ENCODE measurements at places on chromosomes 3 and 15.

- DNase-seq = no peak
Measured at GRCh38 chr3:126994661-126995245, 11.8 kb downstream of the PLXNA1 start.

- DNase-seq = no peak
Measured at GRCh38 chr3:176789281-176789705, 408.0 kb downstream of the TBL1XR1 start.

GRCh38 chr3:58567251-58567515 is 10.0 kb downstream of the FAM107A start:
- no peak for DNase-seq

DNA sequence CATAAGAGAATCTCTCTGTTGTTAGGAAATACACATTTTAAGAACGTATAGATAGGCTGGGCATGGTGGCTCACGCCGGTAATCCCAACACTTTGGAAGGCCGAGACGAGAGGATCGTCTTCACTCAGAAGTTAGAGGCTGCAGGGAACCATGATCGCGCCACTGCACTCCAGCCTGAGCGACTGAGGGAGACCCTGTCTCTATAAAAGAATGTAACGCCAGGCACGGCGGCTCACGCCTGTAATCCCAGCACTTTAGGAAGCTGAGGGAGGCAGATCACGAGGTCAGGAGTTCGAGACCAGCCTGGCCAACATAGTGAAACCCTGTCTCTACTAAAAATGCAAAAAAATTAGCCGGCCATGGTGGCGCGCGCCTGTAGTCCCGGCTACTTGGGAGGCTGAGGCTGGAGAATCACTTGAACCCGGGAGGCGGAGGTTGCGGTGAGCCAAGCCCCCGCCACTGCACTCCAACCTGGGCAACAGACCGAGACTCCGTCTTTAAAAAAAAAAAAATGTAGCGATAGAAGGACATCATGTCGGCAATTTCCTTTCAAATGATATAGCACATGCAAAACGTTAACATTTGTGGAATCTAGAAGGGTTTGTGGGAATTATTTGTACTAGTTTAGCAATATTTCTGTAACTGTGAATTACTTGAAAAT is 730 bp upstream of the RPL14 start:
- DNase-seq = no peak

GRCh38 chr3:161690299-161690620 is 193.7 kb downstream of the OTOL1 start:
- no peak for DNase-seq

DNA sequence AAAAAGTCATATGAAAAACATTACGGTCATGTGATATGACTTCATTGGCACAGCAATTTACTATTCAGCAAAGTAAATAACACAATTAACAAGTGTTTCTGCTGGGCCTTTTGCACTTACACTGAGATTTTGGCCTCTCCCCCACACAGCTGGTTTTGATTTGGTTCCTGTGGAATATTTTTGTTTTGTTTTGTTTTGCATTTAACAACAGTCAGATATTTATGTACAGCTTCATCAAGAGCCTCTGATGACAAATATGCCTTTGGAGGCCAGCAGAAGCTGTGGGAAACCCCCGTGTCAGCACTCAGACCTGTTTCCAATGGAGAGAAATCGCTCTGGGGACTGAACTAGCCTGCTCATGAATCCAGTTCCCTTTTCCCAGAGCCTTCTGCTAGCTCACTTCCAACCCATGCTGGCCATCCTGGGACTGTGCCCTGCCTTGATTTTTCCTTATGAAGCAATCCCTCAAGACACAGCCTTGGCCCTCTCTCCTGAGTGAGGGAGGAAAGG is 161.9 kb downstream of the ATG7 start:
- DNase-seq = peak; percentile 59

- no peak for DNase-seq
Measured at GRCh38 chr3:52230889-52231499, 5.5 kb upstream of the TLR9 start.

DNA sequence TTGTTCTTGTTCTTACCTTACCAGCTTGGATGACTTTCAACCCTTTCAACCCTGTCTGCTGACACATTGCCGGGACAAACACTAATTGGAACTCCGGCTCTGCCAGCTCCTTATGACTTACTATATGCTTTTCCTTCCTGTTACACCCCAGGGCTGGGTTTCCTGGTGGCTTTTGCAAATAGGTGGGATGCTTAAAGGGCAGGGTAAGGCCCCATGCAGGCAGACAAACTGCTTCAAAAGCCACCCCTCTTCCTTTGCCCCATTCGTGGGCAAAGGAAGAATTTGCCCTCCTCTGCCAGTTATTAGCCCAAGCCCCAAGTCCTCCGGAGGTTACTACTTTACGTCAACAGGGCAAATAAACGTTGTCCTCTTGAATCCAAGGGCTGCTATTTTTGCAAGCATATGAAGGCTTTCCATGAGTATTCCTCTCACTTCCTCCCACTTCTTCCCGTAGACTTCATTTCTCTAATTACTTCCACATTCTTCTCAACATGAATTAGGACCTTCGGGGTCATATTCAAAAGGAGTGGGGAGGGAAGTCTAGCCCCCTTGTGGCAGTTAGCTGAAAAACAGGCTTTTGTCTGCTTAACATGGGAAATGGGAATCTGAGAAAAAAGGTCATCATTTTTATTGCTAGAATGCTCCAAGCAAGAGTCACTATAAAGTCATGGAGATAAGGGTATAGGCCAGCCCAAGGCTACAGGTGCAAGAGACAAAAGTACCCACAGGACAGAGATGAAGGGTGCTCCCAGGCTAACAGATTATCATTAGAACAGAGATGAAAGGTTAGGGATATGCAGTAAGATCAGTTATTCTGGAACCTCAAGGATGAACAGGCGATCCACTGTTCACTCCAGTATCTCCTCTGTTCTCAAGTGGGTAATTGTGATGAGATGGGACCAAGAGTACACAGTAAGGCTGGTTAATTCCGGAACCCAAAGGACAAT is 56.3 kb upstream of the FSTL1 start:
- DNase-seq = no peak

GRCh38 chr3:31004025-31004678 is 109.7 kb upstream of the GADL1 start:
- no peak for DNase-seq

DNA sequence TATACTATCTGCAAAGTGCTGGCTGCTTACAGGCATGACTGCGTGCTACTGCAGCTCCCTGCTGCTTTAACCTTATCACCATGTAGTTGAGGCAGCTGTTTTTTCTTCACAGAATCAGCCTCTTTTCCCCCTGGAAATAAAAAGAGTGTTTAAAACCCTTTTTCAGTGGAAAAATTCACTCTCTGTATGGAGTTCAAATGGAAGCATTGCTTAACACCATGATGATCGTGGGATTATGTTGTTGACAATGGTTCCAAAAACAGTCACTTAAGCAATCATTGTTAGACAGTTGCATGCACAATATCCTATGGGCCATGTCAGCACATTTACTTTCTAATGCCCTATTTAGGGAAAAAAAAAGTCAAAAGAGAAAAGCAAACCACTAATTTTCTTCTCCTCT is 536.4 kb downstream of the UNC13C start:
- DNase-seq = no peak

DNA sequence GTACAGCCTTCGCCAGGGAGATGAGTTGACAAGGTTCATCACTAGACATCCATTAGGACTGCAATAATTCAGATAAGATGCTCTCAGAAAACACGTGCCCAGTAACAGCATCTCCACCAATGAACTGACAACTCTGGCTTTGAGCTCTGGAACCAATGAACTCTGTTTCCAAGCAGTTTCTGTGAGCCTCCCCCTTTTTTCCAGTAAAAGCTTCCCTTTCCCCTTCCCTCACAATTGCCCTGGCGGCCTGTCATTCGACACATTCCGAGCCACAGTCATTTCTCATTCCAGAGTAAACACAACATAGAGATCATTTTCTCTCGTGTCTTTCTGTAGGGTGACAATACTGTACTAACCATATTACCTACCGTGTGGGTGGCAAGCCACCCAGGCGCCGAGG is 3.6 kb downstream of the PLA2G4D start:
- DNase-seq = no peak

DNA sequence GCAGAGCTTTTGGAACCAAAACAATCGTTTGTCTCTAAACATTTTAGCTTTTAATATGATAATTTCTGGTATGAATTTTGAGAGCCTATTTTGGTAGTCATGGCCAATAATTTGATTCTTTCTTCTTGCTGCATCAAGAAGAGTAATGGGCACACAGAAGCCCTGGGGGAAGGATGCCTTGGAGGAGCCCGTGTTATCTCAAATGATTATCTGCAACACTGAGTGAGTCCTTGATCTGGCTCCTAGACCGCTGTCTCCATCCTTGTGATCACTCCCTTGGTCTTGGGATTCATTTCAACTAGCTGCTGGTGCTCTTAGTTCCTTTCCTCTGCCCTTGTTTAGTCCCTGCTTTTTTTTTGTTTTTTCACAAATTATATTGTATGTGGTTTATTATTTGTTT is 77.9 kb upstream of the CCNL1 start:
- no peak for DNase-seq

- DNase-seq = no peak
Measured at GRCh38 chr3:172057624-172058327, 18.4 kb downstream of the FNDC3B start.

DNA sequence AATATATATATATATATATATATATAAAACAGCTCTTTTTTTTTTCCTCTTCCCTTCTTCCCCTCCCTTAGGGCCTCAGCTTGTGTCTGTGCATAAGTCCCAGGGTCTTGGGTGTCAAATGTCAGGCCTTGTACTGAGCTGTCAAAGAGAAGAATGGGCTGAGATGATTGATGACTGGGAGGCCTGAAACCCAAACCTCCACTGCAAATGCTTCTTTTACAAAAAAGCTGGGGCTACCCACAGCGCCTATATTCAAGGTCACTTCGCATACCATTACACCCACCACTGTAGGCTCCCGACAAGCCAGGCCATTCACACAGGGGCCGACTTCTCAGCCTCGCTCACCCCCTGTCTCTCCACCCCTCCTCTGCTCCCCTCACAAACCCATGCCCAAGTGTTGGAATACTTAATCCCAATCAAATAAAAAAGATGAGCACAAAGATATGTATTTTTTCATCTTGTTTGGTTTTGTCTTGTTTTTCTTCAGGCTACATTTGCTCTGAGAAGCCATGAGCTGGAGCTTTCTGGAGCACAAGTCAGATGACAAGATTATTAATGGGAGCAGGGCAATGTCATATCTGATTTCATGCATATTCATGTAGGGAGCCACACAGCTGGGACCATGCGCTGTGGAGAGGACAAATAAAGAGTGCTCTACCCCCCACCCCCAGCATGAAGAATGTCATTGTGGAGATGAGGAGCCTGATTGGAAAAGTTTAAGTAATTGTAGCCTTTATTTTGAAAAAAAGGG is 614.4 kb upstream of the NR2F2 start:
- DNase-seq = no peak

- no peak for DNase-seq
Measured at GRCh38 chr15:69700380-69700779, 247.8 kb downstream of the RPLP1 start.

- DNase-seq = no peak
Measured at GRCh38 chr15:40327457-40327856, 4.0 kb downstream of the INAFM2 start.

DNA sequence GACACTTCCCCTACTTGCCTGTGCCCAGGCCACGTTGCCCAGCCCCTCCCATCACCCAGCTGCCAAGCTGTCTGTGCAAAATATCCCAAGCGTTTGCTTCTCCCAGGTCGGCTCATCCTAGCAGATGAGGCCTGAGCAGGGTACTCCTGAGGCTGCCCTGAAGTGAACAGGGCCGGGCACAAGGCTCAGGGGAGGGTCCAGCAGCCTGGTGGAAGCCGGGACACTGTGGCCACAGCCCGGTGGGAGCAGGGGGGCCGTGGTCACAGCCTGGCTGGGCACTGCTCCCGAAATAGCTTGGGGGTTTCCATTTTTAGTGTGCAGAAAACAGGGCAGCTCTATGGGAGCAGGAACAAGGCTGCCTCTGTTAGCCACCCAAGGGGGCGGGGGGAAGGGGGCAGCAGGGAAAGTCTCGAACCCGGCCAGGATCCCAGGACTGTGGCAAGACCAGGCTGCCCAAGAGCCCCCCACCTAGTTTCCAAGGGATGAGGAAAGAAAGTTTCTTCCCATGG is 3.4 kb downstream of the PLXNB1 start:
- peak; percentile 96 for DNase-seq

DNA sequence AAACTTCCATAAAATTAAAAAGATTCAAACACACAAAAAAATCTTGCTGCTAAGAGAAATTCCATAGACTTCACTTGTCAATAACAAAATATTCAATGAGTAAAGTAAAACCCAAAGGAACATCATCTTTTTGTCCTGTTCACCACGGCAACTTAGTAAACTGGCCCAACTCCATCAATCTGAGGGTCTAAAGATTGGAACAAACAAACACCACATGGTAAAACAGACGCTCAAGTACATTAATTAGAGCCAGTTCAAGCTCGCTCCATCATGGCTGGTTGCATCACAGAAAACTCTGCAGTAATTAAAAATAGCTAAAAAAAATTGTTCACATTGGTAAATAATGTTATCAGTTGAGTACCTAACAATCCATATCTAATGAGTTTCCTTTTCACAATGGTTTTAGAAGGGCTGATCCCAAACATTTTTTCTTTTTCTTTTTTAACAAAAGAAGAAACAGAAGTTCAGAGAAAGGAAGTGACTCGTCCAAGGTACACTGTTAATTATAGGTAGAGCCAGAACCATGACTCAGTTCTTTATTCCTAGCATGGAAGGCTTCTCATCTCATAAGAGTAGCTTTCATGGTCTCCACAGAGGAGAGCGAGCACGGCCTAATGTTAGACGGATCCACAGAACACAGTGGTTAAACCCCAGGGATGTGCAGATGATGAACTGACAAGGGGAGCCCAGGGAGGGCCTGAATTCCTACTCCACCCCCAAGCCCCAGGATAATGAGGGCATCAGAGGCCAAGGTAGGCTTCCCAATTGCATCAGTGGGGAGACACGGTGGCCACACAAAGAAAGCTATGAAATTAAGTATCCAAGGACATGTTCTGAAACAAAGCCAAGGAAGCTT is 79.2 kb upstream of the ARHGEF3 start:
- DNase-seq = no peak

DNA sequence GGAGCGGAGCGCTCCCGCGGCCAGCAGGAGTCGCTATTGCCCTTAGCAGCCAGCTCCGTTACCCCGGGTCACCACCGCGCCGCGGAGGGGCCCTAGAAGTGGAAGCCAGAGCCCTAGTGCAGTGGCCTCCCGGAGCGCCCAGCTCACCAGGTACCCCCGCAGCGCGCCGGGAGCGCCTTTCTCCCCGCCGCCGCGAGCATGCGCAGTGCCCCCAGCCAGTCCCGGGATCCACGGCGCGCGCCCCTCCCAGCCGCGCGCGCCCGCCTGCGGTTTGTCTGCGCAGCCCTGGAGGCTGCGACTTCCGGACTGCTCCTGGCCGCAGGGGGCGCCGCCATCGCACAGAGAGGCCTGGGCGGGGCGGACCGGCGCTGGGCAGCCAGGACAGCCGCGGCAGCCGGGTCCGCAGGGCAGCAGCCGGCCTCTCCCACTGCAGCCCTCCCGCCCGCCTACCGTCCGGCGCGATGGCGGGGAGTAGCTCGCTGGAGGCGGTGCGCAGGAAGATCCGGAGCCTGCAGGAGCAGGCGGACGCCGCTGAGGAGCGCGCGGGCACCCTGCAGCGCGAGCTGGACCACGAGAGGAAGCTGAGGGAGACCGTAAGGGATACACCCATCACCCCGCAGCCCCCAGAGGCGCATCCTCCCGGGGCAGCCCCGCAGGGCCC is 5.7 kb downstream of the TPM1 start:
- peak; percentile 94 for DNase-seq

GRCh38 chr3:171351676-171352075 is 108.5 kb downstream of the TNIK start:
- DNase-seq = no peak

Data from midbrain (tissue), 1 donor.